Activated B cell treated with CpG ODN at 0.5 μM for 24 hours (primary cell): ENCODE measurements at places on chromosomes 5 and 9. TPM values are rescaled to one million over a fixed set of nuclear protein-coding genes. Genes with fewer than 3 reads are reported as not detected.

GRCh38 chr9:22054076-22054475 is 45.0 kb upstream of the CDKN2B start:
- H3K27ac ChIP-seq, result no peak overlapping the region
- peaks cover 5% of the 10 kb centered on the region for H3K36me3 ChIP-seq
- no peaks in the 10 kb centered on the region for H3K27me3 ChIP-seq
- no peak for DNase-seq

- H3K4me3 ChIP-seq, result no peak overlapping the region
- no peaks in the 10 kb centered on the region for H3K27me3 ChIP-seq
- H3K36me3 ChIP-seq, result peaks cover 3% of the 10 kb centered on the region
- no peak for DNase-seq
- peaks cover 9% of the 10 kb centered on the region for H3K4me1 ChIP-seq
These were observed 137.0 kb upstream of the ACOT12 start for GRCh38 chr5:81530919-81531318.

- H3K27me3 ChIP-seq, result peaks cover 4% of the 10 kb centered on the region
- no peak overlapping the region for H3K4me3 ChIP-seq
- DNase-seq, result no peak
- H3K36me3 ChIP-seq, result no peaks in the 10 kb centered on the region
- no peak overlapping the region for H3K27ac ChIP-seq
These were observed 39.1 kb upstream of the CPEB4 start for GRCh38 chr5:173848986-173849596.

GABRA1 gene
- not detected in 2 replicates for total RNA-seq

DNA sequence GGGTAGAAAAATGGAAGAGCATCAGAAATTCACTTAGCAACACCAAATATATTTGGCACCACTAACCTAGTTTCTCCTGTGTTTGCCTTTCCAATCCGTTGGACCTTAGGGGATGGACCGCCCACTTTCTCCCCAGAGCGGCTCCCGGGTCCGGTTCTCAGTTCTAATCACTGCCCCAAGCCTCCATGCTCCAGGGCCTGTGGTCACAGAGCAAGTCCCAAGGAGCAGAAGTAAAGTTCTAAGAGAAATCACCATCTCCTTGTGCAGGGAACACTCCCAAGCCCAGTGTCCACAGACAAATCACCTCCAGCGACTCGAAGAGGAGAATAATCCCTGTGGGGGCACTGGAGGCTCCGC is 728 bp upstream of the SLC1A1 start:
- no peak for DNase-seq
- no peaks in the 10 kb centered on the region for H3K36me3 ChIP-seq
- H3K27ac ChIP-seq, result no peak overlapping the region
- H3K4me1 ChIP-seq, result peaks cover 19% of the 10 kb centered on the region
- H3K27me3 ChIP-seq, result peaks cover 38% of the 10 kb centered on the region
- peak overlapping the region; percentile 79 for H3K4me3 ChIP-seq

NOXA1 gene
- total RNA-seq, result 2.6 and 3.9 TPM in 2 replicates

DNA sequence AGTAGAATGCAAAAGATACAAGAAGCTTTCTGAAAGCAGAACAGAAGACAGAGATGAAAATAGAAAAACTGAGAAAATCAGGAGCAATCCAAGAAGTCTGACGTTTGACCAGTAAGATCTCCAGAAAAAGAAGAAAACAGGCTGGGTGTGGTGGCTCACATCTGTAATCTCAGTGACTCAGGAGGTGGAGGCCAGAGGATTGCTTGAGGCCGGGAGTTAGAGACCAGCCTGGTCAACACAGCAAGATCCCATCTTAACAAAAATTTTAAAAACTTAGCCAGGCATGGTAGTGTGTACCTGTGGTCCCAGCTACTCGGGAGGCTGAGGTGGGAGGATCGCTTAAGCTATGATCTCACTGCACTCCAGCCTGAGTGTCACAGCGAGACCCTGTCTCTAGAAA is 15.9 kb downstream of the RETREG1 start:
- no peak overlapping the region for H3K27ac ChIP-seq
- DNase-seq, result no peak
- H3K36me3 ChIP-seq, result peaks cover 3% of the 10 kb centered on the region
- no peak overlapping the region for H3K4me3 ChIP-seq
- peaks cover 5% of the 10 kb centered on the region for H3K27me3 ChIP-seq

SERF1A gene
- 9.5 and 11.4 TPM in 2 replicates for total RNA-seq

DNA sequence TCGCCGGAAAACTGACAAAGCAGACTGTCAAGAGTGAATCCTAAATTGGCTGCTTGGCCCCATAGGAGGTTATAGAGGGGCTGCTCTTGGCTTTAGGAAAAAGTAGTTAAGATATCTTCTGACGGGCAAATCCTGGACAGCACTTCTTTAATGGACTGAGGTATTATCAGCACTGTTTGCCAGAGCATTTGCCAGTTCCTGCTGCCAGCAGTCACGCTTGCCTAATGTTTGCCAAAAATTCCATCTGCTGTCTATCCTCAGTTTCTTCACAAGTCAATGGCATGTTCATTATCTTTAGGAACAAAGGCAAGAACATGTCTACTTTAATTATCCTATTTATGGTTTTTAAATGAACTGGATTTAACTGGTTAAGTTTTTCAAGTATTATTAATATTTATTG is 25.8 kb upstream of the SREK1 start:
- no peaks in the 10 kb centered on the region for H3K4me1 ChIP-seq
- DNase-seq, result no peak
- H3K36me3 ChIP-seq, result no peaks in the 10 kb centered on the region
- no peaks in the 10 kb centered on the region for H3K27me3 ChIP-seq

DNA sequence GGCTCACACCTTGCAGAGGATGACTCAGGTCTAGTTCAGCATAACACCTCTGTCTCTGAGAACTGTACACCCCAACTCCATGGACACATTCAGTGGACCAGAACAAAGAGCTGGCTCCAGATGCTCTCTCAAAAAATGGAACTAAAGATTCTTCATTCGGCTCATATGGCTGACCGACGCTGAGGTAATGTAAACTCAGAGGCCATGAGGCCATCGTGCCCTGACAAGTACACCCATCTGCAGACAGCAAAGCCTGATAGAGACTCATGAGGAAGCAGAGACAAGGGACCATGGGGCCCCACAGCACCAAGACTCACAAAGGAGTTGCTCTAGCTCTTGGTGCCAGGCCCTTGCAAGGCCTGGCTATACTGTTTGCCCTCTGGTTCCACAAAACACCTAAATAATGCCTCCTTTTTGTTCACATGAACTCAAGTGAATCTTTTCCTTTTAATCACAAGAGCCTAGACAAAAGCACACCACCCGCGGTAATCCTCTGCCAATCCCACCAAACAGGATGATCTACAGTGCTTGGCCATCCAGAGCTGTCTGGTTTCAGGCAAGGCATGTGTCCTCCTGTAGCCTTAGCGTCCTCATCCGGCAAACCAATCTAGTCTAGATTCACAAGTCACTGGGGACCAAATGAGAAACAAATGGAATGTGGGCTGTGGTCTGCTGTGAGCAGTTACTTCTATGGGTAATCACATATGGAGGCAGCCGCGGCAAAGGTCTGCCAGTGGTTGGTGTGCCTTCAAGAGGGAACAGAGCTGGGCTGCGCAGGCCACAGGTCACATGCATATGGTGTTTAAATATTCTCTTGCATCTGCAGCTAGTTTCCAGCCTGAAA is 22.7 kb downstream of the MED27 start:
- H3K27ac ChIP-seq, result no peak overlapping the region
- H3K4me1 ChIP-seq, result peaks cover 6% of the 10 kb centered on the region
- no peak for DNase-seq

- no peak overlapping the region for H3K4me3 ChIP-seq
- H3K27ac ChIP-seq, result no peak overlapping the region
- peaks cover 3% of the 10 kb centered on the region for H3K4me1 ChIP-seq
- H3K36me3 ChIP-seq, result no peaks in the 10 kb centered on the region
- H3K27me3 ChIP-seq, result peaks cover 4% of the 10 kb centered on the region
These were observed 57.7 kb downstream of the FGF18 start for GRCh38 chr5:171477101-171477500.

SPATA31A5 gene
- total RNA-seq, result not detected in 2 replicates

DNA sequence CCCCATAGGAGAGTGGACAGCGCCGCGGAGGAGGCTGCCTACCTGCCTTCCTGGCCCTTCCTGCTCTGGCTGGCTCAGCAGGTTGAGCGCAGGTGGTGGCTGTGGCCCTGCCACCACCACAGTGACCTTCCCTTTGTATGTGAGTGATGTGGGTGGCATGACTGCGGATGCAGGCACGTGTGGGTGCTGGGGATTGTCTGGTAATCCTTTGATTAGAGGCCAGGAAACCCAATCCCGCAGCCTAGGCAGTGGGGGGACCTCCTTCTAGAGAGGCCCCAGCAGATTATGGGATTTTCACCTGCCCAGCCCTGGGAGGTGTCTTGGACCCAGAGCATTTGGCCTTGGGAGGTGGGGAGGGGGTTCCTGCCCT is 16.5 kb downstream of the RXRA start:
- no peak overlapping the region for H3K4me3 ChIP-seq
- DNase-seq, result no peak
- no peaks in the 10 kb centered on the region for H3K36me3 ChIP-seq
- peaks cover 26% of the 10 kb centered on the region for H3K4me1 ChIP-seq
- H3K27ac ChIP-seq, result no peak overlapping the region

DNA sequence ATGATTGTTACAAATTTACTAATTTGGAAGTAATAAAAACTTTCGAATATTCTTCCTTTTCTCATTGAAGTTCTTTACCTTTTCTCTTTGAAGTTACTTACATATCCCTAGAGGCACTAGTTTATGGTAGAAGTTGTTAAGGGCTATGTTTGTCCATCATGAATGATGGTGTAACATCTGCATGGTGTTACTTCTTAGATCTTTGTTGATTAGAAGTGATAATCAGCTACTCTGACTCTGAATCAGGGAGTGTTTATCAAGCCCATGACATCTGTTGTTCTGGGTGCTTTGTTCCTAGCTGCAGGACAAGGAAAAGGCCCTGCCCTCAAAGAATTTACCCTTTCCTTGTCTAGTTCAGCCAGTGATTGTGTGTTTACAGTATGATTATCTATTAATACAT is 32.9 kb downstream of the MAP3K1 start:
- no peak overlapping the region for H3K4me3 ChIP-seq
- H3K27me3 ChIP-seq, result no peaks in the 10 kb centered on the region
- peaks cover 32% of the 10 kb centered on the region for H3K36me3 ChIP-seq
- peak overlapping the region; percentile 50 for H3K27ac ChIP-seq
- H3K4me1 ChIP-seq, result peaks cover 96% of the 10 kb centered on the region
- no peak for DNase-seq

- H3K4me1 ChIP-seq, result no peaks in the 10 kb centered on the region
- peaks cover 16% of the 10 kb centered on the region for H3K27me3 ChIP-seq
- no peak overlapping the region for H3K27ac ChIP-seq
- no peaks in the 10 kb centered on the region for H3K36me3 ChIP-seq
- no peak for DNase-seq
These were observed 172.4 kb downstream of the SYK start for GRCh38 chr9:90974016-90974415.

DNA sequence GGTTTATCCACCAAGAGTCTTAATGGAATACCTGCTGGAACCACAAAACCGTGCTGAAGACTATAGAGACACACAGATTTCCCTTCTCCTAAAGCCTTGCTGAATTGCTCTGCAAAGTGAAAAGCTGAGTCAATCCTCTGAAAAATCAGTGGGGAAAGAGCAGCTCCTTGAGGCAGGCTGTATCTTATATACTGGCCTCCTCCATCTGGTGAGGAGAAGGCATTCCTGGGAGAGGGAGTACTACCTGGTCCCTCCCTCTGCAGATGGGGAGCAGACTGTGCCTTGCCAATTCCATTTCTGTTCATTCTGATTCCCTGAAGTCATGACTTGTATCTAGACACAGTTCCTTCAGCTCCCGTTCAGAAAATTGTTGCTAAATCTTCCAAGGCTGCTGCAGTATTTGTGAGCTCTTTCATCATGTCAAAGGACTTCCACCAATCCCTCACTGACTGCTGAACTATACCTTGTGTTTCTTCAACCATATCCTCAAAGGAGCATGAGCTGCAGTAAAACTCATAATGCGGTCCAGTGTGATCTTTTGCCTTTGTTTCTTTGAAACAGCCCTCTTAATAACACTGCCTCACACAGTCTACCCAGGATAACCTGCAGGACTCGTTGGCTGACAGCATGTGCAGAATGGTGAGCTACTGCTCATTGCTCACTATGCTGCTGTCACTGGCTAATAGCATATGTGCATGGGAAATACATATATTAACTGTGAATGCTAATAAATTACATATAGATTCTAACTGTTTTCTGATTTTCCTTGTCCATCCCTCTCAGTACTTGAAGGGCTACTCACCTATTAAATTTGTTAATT is 84.5 kb downstream of the FOXD1 start:
- H3K4me3 ChIP-seq, result no peak overlapping the region
- no peak for DNase-seq
- H3K36me3 ChIP-seq, result no peaks in the 10 kb centered on the region
- H3K27me3 ChIP-seq, result peaks cover 8% of the 10 kb centered on the region
- no peak overlapping the region for H3K27ac ChIP-seq

CDKN2B gene
- total RNA-seq, result 0.32 and 0.38 TPM in 2 replicates

DNA sequence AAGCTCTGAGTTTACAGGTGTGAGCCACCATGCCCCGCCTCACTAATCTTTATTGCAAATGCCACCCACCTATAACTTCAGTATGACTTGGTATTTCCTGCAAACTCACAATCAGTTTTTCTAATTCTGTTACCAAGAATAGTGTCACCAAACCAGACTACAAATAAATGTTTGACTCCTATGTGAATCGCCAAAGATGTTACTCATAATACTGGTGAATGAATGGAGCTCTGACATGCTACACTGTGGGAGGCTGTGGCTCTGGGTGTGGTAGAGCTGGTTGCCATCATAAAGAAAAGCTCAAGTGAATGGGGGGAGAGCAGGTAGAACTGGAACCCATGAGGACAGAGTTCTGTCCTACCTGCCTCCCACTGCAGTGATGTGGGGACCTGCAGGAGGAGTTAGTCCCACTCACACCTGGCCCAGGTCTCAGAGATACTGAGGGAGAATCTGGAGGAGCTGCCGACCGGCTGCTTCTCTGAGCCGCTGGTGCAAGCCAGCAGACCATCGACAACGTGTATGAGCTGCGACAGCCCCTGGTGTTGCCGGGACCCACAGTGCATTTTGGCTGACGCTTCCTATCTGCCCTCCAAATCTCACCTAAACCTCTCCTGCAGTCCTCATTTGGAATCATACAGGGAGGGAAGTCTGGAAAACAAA is 95.7 kb downstream of the ENTREP1 start:
- no peaks in the 10 kb centered on the region for H3K36me3 ChIP-seq
- no peak overlapping the region for H3K27ac ChIP-seq
- no peak for DNase-seq
- peaks cover 15% of the 10 kb centered on the region for H3K27me3 ChIP-seq

SPEF2 gene
- total RNA-seq, result 2.4 and 3.7 TPM in 2 replicates
